ENCODE measurements at places on chromosomes 6 and 20.

DNA sequence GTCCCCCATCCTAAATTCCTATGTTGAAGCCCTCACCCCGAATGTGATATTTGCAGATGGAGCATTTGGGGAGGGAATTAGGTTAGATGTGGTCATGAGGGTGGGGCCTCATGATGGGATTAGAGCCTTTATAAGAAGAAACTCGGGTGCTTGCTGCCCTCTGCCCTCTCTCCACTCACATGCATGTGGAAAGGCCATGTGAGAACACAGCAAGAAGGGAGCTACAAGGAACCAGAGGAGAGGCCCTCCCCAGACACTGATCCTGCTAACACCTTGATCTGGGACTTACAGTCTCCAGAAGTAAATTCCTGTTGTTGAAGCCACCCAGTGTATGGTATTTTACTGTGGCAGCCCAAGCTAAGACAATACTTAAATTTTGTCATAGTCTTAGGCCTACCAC lies 69.6 kb upstream of the TULP1 start:
- no peak for DNase-seq

GRCh38 chr6:136171231-136171630 lies 78.9 kb downstream of the MTFR2 start:
- DNase-seq: no peak

DNA sequence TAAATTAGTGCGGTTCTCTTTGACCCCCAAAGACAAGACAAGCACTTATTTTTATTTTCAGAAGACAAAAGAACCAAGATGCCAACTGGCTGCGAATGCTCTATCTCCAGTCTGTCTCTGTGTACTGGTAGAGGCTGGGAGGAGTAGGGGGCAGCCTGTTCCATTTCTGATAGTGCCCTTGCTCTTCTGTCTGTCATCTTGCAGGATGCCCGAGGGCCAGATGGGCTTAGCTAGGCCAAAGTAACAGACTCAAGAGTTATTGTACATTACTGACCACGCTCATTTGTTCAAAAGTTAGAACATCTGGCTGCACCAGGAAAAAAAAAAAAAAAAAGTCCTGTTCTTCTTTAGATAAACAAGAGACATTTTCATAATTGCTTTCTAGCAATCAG lies 198.1 kb upstream of the UST start:
- no peak for DNase-seq

DNA sequence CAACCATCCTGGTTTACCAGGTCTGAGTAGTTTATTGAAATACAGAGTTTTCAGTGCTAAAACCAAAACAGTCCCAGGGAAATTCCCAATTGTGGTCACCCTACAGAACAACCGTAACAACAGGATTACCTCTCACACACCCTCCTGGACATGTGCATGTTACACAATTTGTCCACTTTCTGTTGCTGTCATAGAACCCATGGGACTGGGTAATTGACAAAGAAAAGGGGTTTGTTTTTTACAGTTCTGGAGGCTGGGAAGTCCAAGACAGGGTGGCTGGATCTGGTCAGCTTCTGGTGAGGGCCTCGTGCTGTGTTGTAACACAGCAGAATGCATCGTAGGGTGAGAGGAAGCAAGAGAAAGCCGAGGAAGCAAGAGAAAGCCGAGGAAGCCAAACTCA lies 9.1 kb upstream of the ADA start:
- no peak for DNase-seq

DNA sequence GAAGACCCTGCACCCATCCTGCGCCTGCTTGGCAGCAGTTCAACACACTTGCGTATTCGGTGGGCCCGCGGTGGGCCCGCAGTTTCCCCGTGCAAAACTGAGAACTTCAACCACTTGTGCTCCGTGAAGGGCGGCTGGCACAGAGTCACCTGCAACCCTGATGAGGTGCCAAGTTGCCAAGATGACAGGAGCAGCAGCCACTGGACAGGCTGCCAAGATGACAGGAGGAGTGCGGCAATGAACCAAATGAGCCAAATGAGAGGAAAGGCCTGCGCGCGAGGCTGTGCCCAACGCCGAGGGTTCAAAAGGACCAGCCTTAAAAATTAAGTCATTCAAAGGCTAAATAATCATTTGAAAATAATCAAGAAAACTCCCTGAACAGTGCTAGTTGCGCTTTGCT lies 20.1 kb downstream of the DIDO1 start:
- DNase-seq: no peak

- DNase-seq: no peak
Measured at GRCh38 chr6:79307321-79308036, 73.0 kb upstream of the HMGN3 start.

- no peak for DNase-seq
Measured at GRCh38 chr6:168190646-168191443, 111.8 kb upstream of the FRMD1 start.

DNA sequence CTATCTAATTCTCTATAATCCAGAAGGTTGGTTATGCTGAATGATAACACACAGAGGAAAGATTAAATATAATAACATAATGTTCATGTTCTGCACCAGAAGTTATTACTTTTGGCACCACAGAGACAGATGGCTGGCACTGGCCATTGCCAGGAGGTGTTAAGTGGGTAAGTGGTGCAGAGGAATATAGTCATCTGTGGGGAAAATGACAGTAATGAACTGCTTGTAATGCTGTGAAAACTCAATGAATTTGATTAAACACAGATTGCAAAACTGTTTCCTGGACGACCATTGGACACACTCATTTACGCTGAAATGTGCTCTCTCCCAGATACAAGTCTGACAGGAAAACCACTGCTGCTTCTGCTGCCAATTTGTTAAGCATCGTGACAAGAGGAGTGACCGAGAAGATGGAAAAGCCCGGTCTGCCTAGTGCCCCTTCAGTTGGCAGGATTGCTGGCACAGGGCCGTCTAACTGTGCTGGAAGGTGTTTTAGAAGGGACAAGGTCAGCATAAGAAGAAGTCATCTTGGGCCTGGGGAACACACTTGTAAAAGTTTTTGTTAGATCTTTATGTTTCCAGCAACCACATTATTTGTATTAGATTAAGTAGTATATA lies 567.4 kb downstream of the CBLN4 start:
- no peak for DNase-seq

DNA sequence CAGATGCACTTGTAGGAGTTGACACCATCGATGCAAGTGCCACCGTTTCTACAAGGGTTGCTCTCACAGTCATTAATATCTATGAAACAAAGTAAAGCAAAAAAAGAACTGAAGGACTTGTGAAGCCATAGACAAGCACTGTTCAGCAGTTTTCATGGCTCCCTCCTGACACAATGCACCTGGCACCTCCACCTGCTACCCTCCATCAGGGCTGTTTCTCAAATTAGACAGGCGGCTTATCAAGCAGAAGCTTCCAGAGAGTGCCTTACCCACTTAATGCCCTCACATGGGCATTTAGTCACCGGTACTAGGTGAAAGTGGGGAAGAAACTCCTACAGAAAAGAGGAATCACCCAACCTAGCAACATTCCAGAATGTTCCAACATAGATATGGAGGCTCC lies 27.8 kb downstream of the JAG1 start:
- no peak for DNase-seq

- DNase-seq: no peak
Measured at GRCh38 chr6:4522453-4522852, 253.8 kb upstream of the CDYL start.

DNA sequence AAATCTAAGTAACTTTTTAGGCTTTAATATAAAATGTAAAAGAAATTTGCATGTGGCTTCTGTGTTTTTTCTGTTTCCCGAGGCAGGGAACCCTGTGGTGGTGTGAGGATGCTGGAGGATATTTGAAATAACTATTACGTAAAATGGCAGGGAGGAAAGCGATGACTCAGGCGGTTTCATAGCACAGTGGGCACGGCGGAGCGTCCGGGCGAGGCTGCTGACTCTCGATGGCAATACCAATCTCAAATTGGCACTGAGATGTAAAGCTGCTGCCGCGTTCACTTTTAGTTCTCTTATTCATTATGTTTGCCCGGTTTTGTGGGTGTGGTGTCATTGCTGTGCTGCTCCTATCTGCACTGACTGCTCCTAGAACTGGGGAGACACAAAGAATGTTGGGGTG lies 254.3 kb downstream of the THBS2 start:
- DNase-seq: no peak

- DNase-seq: peak; percentile 79
Measured at GRCh38 chr20:61129311-61129710, 122.8 kb upstream of the CDH4 start.

- no peak for DNase-seq
Measured at GRCh38 chr6:154596701-154597100, 86.2 kb upstream of the CNKSR3 start.

GRCh38 chr20:48849299-48849698 lies 21.5 kb upstream of the PREX1 start:
- no peak for DNase-seq

DNA sequence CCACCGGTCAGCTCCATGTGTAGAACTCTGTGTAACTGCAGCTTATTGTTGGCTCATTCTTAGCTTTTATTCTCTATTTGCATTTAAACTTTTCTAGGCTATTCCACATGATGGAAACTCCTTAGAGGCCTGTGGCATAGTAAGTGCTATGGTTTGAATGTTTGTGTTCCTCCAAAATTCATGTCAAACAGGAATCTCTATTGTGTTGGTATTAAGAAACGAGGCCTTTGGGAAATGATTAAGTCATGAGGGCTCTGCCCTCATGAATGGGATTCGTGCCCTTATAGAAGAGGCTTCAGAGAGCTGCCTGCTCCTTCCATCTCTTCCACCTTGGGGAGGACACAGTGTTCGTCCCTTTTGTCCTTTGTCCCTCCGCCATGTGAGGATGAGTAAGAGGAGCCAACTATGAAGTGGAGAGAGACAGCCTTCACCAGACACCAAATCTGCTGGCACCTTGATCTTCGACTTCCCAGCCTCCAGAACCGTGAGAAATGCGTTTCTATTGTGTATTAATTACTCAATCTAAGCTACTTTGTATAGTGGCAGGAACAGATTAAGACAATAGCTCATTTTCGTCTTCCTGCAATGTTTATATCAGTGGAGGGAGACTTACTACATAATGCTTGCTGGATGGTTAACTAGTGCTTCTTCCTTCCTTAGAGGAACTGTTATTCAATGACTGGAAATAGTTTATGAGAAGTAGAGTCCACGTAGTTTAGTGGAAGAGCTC lies 361.1 kb downstream of the FARS2 start:
- DNase-seq: no peak

DNA sequence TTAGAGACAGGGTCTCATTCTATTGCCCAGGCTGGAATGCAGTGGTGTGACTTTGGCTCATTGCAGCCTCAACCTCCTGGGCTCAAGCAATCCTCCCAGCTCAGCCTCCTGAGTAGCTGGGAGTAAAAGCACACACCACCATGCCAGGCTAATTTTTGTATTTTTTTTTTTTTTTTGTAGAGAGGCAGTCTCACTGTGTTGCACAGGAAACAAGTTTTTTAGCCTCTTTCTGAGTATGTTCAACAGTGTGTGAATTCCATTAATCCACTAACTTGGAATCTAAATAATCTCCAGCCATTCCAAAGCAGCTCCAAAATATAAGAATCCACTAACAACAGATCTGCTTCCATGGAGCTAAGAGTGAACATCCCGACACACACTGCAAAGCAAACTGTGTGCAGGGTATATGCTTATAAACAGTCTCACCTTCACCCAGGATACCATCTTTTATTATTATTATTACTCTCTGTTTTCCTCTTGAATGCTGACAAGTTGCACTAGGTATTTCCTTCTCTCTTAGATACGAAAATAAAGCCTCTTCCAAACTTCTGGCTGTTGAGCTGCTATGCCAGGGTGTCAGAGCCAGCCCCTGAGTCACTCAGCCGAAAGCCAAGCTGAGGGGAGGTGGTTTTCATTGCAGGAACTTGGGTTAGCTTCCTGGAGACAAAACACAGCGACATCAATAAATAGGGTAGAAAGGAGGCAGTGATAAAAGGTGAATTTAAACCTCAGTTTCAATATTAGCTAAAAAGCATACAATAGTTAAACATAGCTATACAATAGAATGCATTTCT lies 264.9 kb downstream of the HIVEP2 start:
- DNase-seq: no peak

GRCh38 chr20:13684566-13685222 lies 46.0 kb upstream of the TASP1 start:
- no peak for DNase-seq

DNA sequence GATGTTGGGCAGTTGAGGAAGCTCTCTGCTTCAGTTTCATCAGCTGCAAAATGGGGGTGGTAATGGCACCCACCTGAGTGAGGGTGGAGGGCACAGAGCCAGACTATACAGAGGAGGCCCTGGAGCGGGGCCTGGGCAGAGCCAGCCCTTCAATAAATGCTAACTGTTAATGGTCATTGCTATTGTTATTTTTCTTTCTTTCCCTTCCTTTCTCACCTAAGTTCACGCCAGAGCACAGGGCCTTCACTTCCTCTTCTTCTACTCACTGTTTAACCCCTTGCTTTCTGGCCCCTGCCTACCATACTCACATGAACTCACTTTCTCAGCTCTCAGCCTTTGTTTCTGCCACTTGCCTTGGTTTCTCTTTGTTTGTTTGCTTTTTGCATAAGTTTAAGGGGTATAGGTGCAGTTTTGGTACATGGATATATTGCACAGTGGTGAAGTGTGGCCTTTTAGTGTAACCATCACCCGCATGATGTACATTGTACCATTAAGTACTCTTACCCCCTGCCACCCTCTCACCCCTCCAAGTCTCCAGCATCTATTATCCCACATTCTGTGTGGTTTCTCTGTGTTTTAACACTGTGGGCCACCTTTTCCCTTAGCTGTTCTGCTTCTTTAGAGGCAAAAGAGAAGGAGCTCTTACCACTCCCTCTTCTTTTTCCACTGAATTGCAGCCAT lies 7.5 kb upstream of the RREB1 start:
- DNase-seq: no peak

DNA sequence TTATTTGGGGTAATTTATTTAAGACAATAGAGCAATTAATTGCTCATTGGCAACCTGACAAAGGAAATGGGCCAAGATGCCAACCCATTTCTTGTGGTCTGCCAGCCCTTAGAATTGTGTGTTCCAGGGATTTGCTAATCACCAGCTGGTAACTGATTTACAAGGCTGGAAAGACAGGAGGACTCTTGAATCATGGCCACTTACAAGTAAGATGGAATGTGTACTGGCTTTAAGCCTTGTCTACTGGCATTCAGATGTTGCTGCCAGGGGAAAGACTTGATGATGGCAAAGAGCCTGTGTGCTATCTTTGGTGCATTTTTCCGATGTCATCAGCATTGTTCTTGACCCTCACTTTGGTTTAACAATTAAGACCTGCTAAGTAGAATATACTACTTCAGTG lies 91.0 kb downstream of the BCKDHB start:
- no peak for DNase-seq

DNA sequence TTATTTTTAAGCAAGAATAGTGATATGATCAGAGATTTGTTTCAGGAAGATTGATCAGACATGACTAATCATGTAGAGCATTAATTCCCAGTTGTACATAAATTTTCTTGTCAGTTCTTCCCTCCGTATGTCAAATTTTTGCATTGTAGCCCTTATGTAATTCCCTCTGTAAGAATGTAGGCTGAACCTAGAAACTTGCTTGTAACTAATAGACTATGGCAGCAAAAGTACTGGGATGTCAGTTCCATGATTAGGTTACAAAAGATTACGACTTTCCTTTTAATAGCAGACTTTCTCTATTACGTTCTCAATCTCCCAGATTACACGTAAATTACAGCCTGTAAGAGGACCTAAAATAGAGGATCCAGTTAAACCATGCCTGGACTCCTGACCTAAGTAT lies 79.4 kb upstream of the EPHA7 start:
- no peak for DNase-seq
